ENCODE measurements at places on chromosomes 5 and 9. TPM values are rescaled to one million over a fixed set of nuclear protein-coding genes. Genes with fewer than 3 reads are reported as not detected.

The RNF208 gene
- total RNA-seq, result not detected

The FUT7 gene
- not detected for total RNA-seq

The OTULINL gene
- 27.5 TPM for total RNA-seq

The KCNN2 gene
- total RNA-seq, result 0.33 TPM

The LCN6 gene
- not detected for total RNA-seq

The LCN2 gene
- 0.54 TPM for total RNA-seq

The ZNF622 gene
- total RNA-seq, result 36.3 TPM

All from placental epithelial cell (primary cell).